ENCODE measurements at places on chromosomes 7 and 10. TPM values are rescaled to one million over a fixed set of nuclear protein-coding genes. Genes with fewer than 3 reads are reported as not detected.

Gene ASB4
- 0.53 TPM for polyA plus RNA-seq

Gene SPDYE2
- polyA plus RNA-seq = not detected

Gene PRKG1
- 0.31 TPM for polyA plus RNA-seq

Gene PRKAR2B
- polyA plus RNA-seq = 35.8 TPM

Gene ABCC2
- polyA plus RNA-seq = not detected

Gene ELN
- polyA plus RNA-seq = 61.1 TPM

Gene SPRN
- polyA plus RNA-seq = 9.2 TPM

Gene PLAC9
- polyA plus RNA-seq = 6.4 TPM

Gene CHST15
- 6.0 TPM for polyA plus RNA-seq

Gene INHBA
- 0.17 TPM for polyA plus RNA-seq

Gene ACTR3C
- polyA plus RNA-seq = 3.0 TPM

Gene LRRC18
- not detected for polyA plus RNA-seq

Gene MGAM2
- not detected for polyA plus RNA-seq

Gene ANKRD61
- not detected for polyA plus RNA-seq

Gene KCNH2
- 49.2 TPM for polyA plus RNA-seq

Gene LIPJ
- polyA plus RNA-seq = not detected

Gene OR6B1
- not detected for polyA plus RNA-seq

Gene KMT2E
- 27.1 TPM for polyA plus RNA-seq

Gene FFAR4
- 0.78 TPM for polyA plus RNA-seq

Gene STK31
- polyA plus RNA-seq = not detected

Gene SH3PXD2A
- 43.1 TPM for polyA plus RNA-seq

Gene ZNF853
- polyA plus RNA-seq = 19.3 TPM
